CD4-positive, alpha-beta T cell treated with Interleukin-12 subunit alpha and Interleukin-12 subunit beta, for 1 hour (primary cell): ENCODE measurements at places on chromosomes 16 and 17.

DNA sequence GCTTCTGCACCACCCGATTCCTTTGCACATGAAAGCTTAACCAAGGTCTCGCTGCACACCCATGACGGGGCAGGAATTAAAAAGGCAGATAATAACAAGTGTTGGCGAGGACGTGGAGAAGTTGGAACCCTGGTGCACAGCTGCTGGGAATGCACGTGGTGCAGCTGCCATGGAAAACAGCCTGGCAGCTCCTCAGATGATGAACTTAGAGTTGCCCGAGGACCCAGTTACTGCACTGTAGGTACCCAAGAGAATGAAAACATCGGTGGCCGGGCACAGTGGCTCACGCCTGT is 211.6 kb upstream of the CIBAR2 start:
- no peak for DNase-seq

DNA sequence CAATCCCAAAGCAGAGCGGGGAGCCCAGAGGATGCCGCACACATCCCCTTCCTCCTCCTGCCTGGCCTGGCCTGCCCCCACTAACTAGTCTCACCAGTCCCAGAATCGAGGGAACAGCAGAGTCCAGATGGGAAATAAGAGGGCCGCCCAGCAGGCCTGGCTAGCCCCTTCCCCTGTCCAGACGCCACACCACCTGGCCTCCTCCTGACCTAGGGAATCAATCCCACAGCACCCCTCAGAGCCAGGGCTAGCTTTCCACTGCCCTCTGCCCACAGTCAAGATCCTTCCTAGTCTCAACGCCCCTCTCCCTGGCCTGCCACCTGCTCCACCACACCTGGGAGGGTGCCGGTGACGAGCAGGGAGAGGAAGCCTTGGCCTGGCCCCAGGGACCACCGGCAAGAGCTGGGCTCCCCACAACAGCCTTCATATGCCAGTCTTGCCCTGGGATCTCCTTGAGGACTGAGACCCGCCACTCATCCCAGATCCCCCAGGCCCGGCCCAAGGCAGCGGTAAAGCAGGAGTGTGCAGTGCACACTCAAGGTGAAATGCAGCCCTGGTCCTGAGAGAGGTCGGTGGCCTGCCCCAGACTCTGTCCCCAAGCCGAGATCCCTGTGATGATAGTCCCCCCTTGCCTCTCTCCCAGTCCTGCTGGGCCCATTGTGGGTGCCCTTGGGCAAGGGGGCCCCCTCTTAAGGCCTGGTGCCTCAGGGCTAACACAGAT is 27.9 kb downstream of the KATNB1 start:
- DNase-seq: no peak

GRCh38 chr17:66573078-66573477 is 261.8 kb upstream of the CACNG5 start:
- DNase-seq: no peak

DNA sequence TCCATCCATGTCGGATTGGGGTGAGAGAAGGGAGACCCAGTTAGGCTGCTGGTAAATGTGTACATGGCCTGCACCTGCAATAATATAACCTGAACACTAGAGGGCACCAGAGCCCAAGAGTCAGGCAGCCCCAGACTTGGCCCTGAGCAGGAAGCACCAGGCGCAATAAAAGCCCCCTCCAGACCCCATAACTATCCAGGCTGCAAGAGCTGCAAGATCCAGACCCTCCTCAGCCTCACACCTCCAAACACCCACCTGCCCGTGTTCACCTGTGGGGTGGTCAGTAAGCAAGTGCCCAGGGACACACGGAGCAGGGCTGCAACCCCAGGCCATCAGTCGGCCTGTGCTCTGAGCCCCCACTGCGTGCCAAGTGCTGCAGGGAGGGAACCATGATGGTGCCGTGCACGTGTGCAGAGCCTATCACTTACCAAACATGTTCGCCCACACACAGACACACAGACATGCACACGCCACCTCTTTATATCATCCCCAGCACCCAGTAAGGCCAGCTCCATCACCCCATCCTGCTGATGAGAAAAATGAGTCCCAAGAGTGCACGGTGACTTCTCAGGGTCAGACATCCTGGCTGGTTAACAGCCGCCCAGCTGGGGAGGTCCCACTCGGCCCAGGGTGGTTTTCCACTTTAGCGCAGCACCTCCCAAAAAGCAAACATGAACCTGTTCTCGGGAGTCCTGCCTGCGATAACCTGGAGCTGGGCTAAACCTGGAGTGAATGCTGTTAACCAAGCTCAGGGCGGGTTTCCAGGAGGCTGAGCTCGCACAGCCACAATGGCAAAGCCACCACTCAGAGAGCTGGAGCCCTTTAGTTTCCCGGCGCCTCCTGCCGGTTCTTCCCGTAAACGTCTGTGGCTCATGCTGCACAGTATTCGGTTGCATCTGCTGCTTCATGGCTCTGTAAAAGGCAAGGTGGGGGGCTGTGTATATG is 439.8 kb downstream of the SOX9 start:
- peak; percentile 55 for DNase-seq

- peak; percentile 11 for DNase-seq
Measured at GRCh38 chr17:30095507-30096244, 20.9 kb upstream of the NSRP1 start.
